ENCODE measurements at places on chromosomes 12 and 14. TPM values are rescaled to one million over a fixed set of nuclear protein-coding genes. Genes with fewer than 3 reads are reported as not detected.

The CLEC4C gene
- total RNA-seq: not detected

The TMEM132C gene
- total RNA-seq: 0.08 TPM

The PDZRN4 gene
- not detected for total RNA-seq

The PPP1R1A gene
- not detected for total RNA-seq

The DBX2 gene
- total RNA-seq: not detected

DNA sequence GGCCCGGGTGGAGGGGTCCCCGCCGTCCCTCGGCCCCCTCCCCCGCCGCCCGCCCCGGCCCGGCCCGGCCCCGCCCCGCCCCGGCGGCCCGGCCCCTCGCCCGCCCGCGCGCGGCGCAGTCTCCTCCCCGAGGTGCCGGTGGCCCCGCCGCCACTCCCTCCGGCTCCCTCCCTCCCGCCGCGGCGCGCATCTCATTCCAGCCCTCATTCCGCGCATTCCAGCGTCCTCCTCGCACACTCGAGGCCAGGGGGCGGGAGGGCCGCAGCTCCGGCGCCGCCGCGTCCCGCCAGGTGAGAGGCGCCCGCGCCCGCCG, at the start of gene TEAD4:
TEAD4 (plus strand) TSS at position 206 of the 313 bp plus-strand sequence.
- no peak within 1 kb of the TSS for H3K4me3 ChIP-seq
- H3K27ac ChIP-seq: no peak within 1 kb of the TSS
- no peaks in the 10 kb centered on the region for H3K36me3 ChIP-seq
- peaks cover 4% of the 10 kb centered on the region for H3K27me3 ChIP-seq
- no peak for DNase-seq
- H3K4me1 ChIP-seq: peaks cover 7% of the 10 kb centered on the region

DNA sequence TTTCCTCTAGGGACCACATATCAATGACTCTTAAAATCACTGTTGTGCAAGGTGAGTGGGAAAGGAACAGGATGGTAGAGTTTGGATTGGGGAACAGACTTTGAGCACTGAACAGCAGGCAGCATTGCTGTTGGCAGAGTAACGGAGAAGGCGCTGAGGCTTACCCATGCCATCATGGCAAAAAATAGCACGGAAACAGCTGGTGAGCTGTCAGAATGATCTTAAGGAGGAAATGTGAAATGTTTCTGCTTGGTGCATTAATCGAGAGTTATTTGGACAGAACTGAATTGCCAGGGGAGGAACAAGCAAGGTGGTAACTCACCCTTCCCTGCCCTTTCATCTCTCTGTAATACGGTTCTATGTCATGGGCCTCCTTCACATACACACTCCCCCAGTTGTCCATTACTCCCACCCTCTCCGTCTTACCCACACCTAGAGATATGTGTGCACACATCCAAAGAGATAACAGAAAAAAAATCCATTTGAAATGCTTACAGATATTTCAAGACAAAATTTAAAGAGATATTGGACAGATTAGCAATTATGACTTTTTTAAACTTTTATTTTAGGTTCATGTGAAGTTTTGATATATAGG, 572.5 kb downstream of the DIO2 start:
- no peaks in the 10 kb centered on the region for H3K4me1 ChIP-seq
- H3K4me3 ChIP-seq: no peak overlapping the region
- no peak for DNase-seq
- H3K27ac ChIP-seq: no peak overlapping the region
- no peaks in the 10 kb centered on the region for H3K36me3 ChIP-seq

DNA sequence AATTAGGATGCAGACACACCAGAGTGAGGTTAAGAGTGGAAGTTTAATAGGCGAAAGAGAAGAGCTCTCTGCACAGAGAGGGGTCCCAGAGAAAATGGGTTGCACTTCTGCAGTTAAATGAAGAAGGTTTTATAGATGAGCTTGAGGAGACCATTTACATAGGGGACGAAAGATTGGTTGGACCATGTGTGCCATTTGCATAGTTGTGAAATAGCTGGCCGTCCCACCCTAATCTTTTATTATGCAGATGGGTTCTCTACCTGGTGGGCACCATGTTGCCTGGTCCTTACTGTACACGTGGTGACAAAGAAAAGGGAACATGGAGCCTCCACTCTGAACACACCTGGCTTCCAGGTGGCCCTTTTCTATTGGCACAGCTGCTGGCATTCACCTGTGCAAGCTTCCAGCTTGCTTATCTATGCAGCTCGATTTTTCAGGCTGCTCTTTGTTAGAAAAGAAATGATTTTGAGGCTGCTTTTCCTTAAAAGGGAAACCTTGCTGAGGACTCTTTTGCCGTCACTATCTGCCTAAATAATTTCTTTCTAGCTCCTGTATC, 67.1 kb upstream of the SRSF5 start:
- no peak overlapping the region for H3K4me3 ChIP-seq
- H3K36me3 ChIP-seq: peaks cover 14% of the 10 kb centered on the region
- H3K27ac ChIP-seq: no peak overlapping the region
- no peaks in the 10 kb centered on the region for H3K27me3 ChIP-seq

DNA sequence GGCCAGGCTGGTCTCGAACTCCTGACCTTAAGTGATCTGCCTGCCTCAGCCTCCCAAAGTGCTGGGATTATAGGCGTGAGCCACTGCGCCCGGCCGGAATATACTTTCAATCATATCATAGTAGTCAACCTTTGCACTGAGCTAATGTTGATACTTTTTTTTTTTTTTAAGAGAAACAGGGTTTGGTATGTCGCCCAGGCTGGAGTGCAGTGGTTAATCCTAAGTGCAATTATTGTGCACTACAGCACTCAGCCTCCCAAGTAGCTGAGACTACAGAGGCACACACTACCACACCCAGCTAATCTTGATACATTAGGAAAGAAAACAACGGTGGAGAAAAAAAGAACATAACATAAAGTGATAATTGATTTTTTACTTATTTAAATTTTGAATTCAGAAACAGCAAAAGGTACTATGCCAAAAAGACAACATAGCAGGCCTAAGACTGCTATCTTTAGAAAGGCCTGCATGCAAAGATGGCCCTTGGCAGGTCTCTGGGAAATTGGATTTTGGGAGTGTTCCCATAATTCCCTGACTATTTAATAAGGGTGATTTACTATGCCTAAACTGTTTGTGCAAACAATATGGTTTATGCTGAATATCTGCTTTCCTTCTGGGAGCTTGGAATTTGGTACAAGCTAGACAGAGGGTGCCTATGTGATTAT, 15.5 kb downstream of the BTBD7 start:
- no peak for DNase-seq
- H3K27me3 ChIP-seq: no peaks in the 10 kb centered on the region
- no peaks in the 10 kb centered on the region for H3K36me3 ChIP-seq
- H3K4me1 ChIP-seq: no peaks in the 10 kb centered on the region

DNA sequence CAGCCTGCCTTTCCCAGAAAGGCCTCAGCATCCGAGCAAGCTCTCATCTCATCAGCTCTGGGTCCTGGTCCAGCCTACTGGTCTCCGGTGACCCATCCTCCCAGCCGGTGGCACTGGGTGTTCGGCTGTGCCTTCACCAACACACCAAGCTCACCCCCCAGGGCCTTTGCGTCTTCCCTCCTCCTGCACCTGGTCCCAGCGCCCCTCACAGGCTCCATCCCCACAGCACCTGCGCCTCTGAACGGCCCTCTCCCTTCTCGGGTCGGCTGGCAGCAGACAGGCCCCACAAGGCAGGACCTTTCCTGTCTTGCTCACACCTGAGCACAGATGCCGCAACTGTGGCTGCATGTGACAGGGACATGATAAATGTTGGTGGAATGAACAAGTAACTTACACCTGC, 13.1 kb downstream of the P2RX2 start:
- H3K27ac ChIP-seq: no peak overlapping the region
- no peak overlapping the region for H3K4me3 ChIP-seq
- no peaks in the 10 kb centered on the region for H3K4me1 ChIP-seq

DNA sequence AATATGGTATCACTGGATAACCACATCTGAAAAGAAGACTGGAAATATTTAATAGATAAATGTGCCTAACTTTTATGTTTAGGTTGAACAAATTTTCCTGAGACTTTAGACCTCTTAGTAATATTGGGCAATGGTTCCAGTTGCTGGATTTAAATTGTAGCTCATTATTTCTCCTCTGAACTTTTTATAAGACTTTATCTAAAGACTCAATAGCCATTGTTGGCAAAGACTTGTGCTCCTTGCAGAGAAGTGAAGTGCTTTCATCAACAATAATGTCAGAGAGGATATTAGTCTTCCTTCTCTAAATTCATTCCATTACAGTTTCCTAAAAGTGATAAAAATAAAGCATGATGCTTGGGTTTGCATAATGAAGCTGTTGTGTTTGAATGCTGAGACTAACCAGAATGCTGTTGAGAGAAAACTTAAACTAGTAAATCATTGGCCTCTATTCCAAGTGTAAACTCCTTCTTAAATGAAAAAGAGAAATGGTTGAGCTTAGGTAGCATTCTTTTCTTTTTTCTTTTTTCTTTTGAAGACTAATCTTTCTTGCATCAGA, 200.2 kb downstream of the TMTC3 start:
- no peaks in the 10 kb centered on the region for H3K27me3 ChIP-seq
- H3K36me3 ChIP-seq: no peaks in the 10 kb centered on the region
- H3K27ac ChIP-seq: no peak overlapping the region
- H3K4me3 ChIP-seq: no peak overlapping the region
- DNase-seq: no peak

GRCh38 chr12:132123970-132124765, 20.0 kb downstream of the DDX51 start:
- no peak for DNase-seq
- no peaks in the 10 kb centered on the region for H3K27me3 ChIP-seq
- H3K4me3 ChIP-seq: no peak overlapping the region
- H3K36me3 ChIP-seq: peaks cover 36% of the 10 kb centered on the region
- H3K27ac ChIP-seq: no peak overlapping the region

- peaks cover 8% of the 10 kb centered on the region for H3K4me1 ChIP-seq
- H3K4me3 ChIP-seq: no peak overlapping the region
- no peak for DNase-seq
- no peaks in the 10 kb centered on the region for H3K27me3 ChIP-seq
- H3K27ac ChIP-seq: no peak overlapping the region
Observed at GRCh38 chr12:47312808-47313426, 233.2 kb upstream of the AMIGO2 start.

DNA sequence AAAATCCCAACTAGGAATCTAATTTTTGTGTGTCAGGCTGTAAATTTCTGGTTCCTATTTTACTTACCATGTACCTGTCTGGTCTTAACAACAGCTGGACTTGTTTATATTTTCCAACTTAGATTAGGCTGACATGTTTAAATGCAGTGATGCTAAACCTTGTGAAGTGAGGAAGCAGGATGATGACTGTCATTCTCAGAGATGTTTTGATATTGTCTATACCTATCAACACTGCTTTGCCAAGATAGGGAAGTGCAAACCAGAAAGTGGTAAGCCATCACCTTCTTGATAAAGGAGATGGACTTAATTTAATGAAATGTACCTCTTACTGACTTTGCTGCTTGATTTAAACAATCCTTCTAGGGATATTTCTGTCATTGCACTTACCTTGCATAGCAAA, 2.1 kb downstream of the BICD1 start:
- H3K4me3 ChIP-seq: no peak overlapping the region
- H3K27me3 ChIP-seq: no peaks in the 10 kb centered on the region
- peaks cover 14% of the 10 kb centered on the region for H3K4me1 ChIP-seq
- no peaks in the 10 kb centered on the region for H3K36me3 ChIP-seq

GRCh38 chr14:85281921-85282320, 248.0 kb upstream of the FLRT2 start:
- no peaks in the 10 kb centered on the region for H3K27me3 ChIP-seq
- H3K36me3 ChIP-seq: no peaks in the 10 kb centered on the region
- H3K4me3 ChIP-seq: no peak overlapping the region
- DNase-seq: no peak

- DNase-seq: no peak
- H3K36me3 ChIP-seq: no peaks in the 10 kb centered on the region
- no peak overlapping the region for H3K4me3 ChIP-seq
- peaks cover 11% of the 10 kb centered on the region for H3K4me1 ChIP-seq
Observed at GRCh38 chr12:46174919-46175318, 93.9 kb downstream of the SLC38A1 start.

Data from natural killer cell (primary cell).